ENCODE measurements at places on chromosomes 2 and 18.

DNA sequence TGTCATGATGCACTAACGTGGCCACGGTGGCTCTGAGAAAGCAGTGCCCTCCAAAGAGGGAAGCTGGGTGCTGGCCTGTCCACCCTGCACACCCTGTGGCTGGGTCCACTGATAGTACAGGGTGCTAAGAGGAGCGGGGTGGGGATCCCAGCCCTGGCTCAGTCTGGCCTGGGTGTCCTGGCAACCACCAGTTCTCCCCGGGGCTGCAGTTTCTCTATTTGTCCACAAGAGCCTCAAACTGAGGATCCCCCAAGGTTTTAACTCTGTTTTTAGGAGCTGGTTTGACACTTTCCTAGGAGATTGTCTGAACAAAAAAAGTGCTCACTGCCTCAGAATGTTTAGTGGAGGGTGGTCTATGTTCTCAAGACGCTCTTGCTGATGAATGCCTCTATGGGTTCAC lies 29.0 kb downstream of the EDAR start:
- no peak for DNase-seq

- DNase-seq: no peak
Observed at GRCh38 chr18:7637269-7637668, 70.2 kb downstream of the PTPRM start.

DNA sequence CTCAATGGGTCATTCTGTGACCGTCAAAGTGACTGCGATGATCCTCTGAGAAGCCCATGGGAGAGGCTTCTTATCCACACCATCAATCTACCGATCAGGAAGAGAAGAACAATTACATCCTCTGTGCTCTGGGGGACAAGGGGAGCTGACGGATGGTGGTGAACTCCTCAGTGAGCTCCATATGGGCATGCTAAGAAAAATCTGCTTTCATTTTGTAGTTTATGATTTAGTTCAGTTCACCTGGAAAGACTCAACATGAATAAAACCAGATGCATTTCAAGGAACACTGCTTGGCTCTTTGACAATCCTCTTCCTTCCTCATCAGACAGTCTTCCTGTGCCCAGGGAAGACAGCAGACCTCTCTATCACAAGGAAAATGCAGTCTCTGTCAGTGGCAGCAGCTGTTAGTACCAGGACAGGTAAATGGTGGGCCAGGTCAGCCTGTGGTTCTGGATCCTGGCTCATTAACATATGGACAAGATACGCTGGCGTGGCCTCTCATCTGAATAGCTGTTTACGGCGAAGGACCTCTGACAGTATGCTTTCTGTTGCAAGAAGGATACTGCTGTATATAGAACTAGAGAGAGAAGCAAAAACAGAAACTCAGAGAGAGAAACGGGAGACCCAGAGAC lies 176.9 kb downstream of the BCL2 start:
- DNase-seq: no peak

- DNase-seq: no peak
Observed at GRCh38 chr2:191113761-191114160, 37.0 kb downstream of the STAT4 start.

- no peak for DNase-seq
Observed at GRCh38 chr2:51231071-51231470, 199.1 kb upstream of the NRXN1 start.
